Stimulated activated naive CD8-positive, alpha-beta T cell treated with anti-CD3 and anti-CD28 coated beads, Interleukin-15, amount 100 ng/mL, for 72 hours (primary cell): ENCODE measurements at places on chromosomes 4 and X.

- DNase-seq = no peak
Observed at GRCh38 chr4:56050625-56051024, 101.9 kb downstream of the CEP135 start.

GRCh38 chrX:41480508-41481260, 33.5 kb downstream of the NYX start:
- no peak for DNase-seq

GRCh38 chr4:6655924-6656323, 15.4 kb downstream of the MRFAP1 start:
- no peak for DNase-seq

DNA sequence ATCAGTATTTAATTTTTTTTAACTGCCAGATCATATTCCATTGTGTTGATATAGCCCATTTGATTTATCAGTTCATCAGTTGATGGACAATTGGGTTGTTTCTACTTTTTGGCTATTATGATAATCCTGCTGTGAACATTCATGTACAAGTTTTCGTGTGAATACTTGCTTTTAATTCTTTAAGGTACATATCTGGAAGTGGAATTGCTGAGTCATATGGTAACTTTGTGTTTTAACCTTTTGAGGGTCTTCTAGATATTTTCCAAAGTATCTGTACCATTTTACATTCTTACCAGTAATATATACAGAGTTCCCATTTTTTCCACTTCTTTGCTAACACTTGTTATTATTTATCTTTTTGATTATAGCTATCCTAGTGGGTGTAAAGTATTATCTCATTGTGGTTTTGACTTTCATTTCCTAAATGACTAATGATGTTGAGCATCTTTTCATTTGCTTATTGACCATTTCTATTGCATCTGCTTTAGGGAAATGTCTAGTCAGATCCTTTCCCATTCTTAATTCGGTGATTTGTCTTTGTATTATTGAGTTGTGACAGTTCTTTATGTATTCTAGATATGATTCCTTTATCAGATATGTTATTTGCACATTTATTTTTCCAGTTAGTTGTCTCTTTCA, 75.2 kb upstream of the NUDT6 start:
- no peak for DNase-seq

GRCh38 chrX:153934148-153934761, 582 bp downstream of the NAA10 start:
- DNase-seq = no peak

DNA sequence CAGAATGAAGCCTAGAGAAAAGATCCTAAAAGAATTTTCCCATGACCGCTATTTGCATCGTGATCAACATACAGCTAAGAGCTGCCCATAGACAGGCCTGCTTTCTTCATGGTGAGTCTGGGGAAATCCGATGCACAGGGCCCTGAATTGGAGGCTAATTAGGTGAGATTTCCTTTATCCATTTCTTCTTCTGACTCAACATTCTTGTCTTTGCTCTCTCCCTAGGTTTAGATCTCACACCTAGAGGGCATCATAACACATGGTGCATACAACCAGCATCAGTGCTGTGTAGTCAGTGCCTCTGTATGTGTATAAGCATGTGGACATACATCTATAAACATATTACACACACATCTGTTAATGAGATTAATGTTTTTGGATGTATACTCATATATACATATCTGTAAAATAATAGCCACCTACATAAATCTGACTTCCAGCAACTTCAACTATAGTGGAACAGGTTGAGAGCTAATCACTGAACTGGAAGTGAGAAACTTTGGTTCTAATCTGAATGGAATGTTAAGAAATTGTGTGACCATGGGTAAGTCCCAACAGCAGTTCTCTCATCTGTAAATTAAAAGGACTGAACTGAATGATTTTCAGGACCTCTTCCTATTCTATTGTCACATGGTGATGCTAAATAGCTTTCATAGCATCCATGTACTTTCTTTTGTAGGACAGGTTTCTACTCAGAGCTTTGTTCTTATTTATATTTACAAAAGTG, 17.5 kb downstream of the GATB start:
- DNase-seq = no peak

GRCh38 chr4:131638781-131639180, 1510.3 kb upstream of the PCDH10 start:
- no peak for DNase-seq

DNA sequence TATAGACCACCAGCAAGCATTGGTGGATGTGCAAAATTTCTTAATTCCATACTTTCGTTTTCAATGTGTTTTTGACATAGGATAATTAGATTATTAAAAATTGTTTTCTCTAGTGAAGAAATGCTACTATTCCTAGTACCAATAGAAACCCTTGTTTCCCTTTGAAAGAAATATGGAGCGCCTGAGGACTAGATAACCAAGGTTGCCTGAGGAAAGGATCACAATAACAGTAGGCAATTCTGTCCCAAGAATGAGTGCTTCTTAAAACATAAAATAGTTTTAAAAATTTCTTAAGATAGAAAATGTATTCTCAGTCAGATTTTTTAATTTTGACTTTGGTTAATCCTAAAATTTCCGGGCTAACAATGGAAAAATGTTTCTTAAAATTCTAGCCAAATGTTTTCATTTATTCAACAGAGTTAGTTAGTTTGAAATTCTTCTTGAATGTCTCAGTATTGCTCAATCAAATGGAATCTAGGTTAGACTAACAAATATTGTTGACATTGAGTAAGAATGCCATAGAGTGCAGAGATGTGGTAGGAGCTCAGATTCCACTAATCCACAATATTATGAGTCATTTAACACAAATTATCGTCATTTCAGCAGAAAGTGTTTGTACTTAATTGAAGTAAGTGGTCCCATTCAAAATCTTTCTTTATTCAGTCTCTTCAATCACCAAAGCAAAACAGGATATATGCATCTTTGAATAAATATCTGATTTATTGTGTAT, 666.0 kb downstream of the GRID2 start:
- DNase-seq = no peak

DNA sequence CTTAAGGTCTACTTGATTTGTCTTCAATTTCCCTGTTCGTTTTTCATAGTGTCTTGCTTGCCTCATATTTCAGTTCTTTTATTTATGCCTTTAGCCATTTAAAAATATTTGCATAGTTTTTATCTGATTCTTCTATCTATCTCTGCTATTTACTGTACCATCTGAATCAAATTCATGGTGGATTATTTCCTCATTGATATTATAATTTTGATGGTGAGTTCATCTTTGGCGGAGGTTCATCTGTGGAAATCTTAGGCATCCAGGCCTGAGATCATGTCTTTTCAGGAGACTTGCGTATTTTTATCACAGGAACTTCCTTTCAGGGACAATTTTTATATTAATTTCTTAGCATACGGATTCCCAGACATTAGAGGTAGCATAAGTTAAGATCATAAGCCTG, 275.2 kb downstream of the STPG2 start:
- DNase-seq = no peak

GRCh38 chr4:152099555-152099954, 338.7 kb upstream of the GATB start:
- DNase-seq = no peak

DNA sequence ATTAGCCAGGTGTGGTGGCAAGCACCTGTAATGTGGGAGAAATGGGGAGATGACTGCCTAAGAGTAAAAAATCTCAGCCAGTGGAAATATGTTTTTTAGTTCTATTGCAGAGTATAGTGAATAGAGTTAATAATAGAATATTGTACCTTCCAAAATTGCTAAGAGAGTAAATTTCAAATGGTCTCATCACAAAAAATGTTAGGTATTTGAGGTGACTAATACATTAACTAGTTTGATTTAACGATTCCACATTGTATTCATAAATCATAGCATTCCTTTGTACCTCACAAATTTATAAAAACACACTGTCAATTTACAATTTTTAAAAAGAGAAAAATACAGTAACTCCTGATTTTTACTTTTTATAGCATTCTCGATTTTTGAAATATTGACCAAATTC, 681.5 kb upstream of the EPHA5 start:
- no peak for DNase-seq

- DNase-seq = no peak
Observed at GRCh38 chr4:8538703-8539567, 41.3 kb upstream of the GPR78 start.

- no peak for DNase-seq
Observed at GRCh38 chrX:39238006-39238405, 436.7 kb downstream of the MID1IP1 start.

DNA sequence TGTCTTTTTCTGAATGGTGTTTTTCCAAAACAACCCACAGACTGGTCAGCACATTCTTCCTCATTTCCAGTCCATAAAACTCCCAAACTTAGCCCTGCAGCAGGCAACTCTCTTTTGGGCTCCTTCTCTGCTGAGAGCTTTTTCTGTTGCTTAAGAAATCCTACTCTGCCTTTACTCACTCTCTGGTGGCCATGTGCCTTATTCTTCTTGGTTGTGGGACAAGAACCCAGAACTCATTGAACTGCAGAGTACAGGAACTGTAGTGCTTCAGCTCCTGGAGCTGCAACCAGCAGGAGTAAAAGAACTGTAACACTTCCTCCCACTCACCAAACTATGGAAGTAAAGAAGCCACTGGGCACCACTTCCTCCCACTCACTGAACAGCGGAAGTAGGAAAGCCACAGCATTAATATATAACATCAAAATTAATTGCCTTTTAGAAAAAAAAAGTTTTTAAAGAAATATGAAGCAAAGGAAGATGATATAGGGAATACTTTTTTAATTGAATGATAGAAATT, 864.1 kb upstream of the PCDH10 start:
- no peak for DNase-seq

GRCh38 chrX:21166272-21166982, 207.8 kb upstream of the CNKSR2 start:
- DNase-seq = no peak

DNA sequence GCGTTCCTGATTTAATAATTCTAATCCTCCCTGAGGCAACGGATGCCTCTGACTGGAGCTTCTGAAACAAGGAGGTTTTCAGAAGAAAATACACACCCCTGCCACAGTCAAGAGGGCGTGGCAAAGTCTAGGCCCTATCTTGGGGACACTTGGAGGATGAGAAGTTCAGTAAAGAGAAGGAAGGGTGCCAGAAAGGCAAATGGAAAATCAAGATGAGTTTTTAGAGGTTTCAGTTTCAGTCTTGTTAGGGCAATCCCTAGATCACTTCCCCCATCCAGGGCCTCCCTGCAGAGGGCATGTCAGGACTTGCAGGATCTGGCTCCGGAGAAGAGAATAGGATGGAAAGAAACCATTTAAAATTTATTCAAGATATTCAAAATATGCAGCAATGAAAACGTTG, 28.5 kb upstream of the FGF2 start:
- no peak for DNase-seq

GRCh38 chrX:19824603-19825002, 62.8 kb downstream of the SH3KBP1 start:
- DNase-seq = peak; percentile 43

- DNase-seq = no peak
Observed at GRCh38 chr4:155629183-155629825, 37.3 kb upstream of the GUCY1A1 start.

- DNase-seq = peak; percentile 20
Observed at GRCh38 chrX:19678941-19679340, 163.6 kb upstream of the MAP3K15 start.

- peak; percentile 19 for DNase-seq
Observed at GRCh38 chrX:38220024-38220414, 652 bp downstream of the SRPX start.

- no peak for DNase-seq
Observed at GRCh38 chr4:109029987-109030386, 267.1 kb upstream of the ETNPPL start.

DNA sequence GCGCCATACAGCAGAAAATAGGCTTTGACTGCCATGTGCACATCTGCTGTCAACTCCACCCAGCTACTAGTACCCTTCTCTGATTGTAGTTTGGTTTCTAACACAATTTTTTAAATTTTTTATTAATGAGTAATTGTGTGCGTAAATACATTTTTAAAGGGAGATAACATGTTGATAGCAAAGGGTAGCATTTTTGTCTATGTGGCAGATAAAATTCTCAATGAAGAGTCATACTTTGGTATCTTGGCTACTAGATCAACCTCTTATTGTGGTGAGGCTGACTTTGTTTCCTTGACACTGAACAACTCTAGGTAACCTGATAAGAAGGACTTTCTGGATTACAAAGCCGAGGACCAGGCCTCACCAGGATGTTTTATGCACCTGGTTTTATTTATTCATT, 9.5 kb downstream of the ADH4 start:
- no peak for DNase-seq

- DNase-seq = no peak
Observed at GRCh38 chr4:80253510-80253909, 13.0 kb upstream of the FGF5 start.

GRCh38 chrX:12237131-12237530, 98.9 kb downstream of the FRMPD4 start:
- DNase-seq = no peak

GRCh38 chr4:99633772-99634171, 23.9 kb downstream of the C4orf54 start:
- no peak for DNase-seq

- peak; percentile 37 for DNase-seq
Observed at GRCh38 chrX:11143931-11144678, 33.0 kb downstream of the HCCS start.

DNA sequence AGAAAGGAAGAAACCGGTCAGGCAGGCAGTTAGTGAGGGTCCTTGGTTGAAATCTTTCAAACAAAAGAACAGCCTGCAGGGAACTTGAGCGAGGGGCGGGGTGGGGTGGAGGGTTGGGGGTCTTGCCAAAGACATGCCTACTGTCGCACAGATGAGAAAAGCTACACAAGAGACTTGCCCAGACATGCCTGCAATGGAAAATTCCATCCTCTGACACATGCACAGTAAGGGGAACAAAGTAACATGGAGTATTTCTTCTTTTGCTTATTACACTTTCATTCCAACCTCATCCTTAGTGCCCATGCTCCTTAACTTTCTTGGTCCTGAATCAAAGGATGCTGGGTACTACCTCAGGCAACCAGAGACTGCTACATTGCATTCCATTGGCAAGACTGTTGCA, 1491.2 kb downstream of the STIM2 start:
- no peak for DNase-seq

- DNase-seq = no peak
Observed at GRCh38 chr4:105741548-105741947, 33.0 kb downstream of the GSTCD start.

GRCh38 chrX:124341396-124342132, 4.8 kb upstream of the SH2D1A start:
- DNase-seq = no peak

- no peak for DNase-seq
Observed at GRCh38 chr4:53532521-53532920, 58.8 kb downstream of the LNX1 start.
